ENCODE measurements at places on chromosomes 2 and 18.

GRCh38 chr2:238691596-238692491 is 156.0 kb upstream of the TWIST2 start:
- no peak for DNase-seq

DNA sequence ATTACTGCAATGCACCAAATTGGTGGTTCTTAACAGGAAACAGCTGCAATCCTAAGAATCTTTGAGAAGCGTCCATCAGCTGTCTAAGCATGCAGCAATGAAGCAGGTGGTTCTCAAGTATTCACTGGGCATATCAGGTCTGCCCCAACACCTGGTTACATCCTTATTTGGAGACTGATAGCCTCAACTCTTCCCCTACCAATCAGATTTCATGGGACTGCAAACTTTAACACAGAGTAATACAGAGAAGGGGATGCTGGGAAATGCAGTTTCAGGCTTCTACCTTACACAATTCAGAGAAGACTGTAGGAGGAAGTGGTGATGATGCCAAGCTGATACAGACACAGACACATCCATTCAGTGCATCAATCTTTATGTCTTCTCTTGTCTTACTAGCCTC is 240.5 kb downstream of the BCL2 start:
- DNase-seq, result no peak

GRCh38 chr2:172817411-172817810 is 81.8 kb downstream of the RAPGEF4 start:
- no peak for DNase-seq

DNA sequence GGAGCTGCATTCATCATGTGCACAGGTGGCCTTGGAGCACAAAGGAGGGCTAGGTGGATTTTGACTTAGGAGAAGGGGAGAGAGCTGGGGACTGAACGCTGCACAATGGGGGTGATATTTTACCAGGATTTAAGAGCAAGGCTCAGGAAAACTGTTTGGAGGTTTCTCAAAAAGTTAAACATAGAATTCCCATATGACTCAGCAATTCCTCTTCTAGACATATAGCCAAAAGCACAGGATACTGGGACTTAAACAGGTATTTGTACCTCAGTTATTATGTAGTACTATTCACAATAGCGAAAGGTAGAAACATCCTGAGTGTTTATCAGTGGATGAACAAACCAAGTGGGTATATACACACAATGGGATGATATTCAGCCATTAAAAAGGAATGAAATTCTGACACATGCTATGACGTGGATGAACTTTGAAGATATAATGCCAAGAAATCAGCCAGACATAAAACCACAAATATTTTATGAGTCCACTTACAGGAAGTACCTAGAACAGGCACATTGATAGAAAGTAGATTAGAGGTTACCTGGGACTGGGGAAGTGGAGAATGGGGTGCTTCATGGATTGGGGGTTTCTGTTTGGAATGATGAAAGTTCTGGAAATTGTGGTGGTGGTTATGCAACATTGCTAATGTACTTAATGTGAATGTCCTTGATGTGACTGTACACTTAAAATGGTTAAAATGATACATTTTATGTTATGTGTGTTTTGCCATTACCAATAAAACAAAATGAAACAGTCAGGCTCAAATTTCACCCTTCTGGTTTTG is 216.9 kb downstream of the HAUS1 start:
- no peak for DNase-seq

DNA sequence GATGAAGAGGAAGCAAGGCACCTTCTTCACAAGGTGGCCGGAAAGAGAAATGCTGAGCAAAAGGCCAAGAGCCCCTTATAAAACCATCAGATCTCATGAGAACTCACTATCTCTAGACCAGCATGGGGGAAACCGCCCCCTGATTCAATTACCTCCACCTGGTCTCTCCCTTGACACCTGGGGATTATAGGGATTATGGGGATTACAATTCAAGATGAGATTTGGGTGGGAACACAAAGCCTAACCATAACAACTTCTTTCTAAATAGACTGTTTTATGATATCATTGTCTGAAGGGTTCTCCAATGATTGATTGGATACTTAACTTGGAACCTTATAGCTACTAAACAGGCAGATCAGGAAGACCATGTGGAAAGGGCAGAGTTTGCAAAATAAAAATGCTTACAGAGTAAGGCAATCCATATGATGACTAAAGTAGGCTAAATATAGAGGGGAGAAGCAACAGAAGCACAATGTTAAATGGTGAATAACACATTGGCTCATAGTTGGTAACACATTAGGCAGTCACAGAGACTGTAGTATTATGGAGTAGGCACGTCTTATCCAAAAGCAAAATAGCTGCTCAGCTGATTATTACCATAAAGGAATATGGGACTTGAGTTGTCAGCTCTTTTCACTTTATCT is 179.0 kb downstream of the BARD1 start:
- no peak for DNase-seq

DNA sequence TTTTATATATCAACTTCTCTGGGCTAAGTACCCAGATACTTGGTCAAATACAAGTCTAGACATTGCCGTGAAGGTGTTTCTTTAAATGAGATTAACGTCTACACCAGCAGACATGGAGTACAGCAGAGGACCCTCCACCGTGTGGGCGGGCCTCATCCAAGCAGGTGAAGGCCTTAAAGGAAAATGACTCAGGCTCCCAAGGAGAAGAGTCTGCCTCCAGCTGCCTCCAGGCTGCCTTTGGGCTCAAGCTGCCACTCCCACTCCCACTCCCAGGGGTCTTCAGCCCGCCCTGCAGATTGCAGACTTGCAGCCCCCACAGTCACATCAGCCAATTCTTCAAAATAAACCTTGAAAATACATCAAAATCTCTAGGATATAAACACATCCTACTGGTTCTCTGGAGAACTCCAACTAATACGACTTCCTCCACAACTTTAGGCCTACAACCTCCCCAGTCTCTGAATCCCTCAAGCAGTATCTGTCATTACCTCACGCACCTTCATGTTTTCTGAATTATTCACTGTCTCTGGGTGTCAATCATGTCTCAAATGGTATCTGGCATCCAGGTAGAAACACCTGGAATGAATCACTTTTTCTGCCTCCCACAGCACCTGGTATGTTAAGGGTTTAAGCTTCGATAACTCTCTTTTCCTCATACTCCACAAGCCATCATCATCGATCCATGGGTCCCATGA is 6.9 kb downstream of the ITGB1BP1 start:
- no peak for DNase-seq

- no peak for DNase-seq
Measured at GRCh38 chr18:55047546-55047945, 88.3 kb upstream of the CCDC68 start.

DNA sequence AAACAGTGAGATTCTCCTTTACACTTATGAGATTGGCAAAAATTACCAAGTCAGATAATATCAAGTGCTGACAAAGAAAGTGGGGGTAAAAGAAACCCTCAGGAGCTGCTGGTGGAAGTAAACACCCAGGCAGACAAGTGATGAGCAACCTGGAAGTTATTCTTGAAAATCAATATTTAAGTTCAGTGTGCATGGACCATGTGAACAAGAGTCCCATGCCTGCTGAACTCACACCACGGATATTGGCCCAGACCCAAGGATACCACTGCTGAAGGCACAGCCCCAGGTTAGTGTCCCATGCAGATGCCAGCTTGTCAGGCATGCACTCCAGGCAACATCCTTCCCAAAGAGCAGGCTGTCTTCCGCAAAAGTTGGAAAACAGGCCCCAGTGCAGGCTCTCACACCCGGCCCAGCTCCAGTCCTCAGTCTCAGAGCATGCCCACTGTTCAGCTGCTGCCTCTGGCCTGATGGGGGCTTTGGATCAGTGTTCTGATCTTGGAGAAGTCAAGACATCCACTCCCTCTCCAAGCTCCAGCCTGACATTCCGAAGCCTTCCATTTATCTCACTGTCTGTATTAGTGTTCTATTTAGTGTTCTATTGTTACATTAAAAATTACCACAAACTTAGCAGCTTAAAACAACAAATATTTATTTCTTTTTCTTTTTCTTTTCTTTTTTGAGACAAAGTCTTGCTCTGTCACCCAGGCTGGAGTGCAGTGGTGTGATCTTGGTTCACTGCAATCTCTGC is 70.0 kb downstream of the HS1BP3 start:
- no peak for DNase-seq

DNA sequence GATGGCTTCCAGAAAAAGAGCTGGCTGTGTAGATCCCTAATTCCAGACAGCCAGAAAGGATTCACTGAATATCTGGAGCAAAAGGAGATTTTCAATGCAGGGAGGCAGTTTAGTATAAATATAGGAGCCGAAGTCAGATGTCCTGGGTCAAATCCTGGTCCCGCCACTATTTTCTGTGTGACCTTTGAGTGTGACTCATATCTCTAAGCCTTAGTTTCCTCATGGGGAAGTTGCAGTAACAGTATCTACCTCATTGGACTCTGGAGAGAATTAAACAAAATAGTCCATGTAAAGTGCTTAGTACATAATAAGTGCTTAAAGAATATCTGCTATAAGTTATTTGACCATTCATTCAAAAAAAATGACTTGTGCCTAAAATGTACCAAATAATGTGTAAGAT is 52.1 kb upstream of the ITGA6 start:
- no peak for DNase-seq

DNA sequence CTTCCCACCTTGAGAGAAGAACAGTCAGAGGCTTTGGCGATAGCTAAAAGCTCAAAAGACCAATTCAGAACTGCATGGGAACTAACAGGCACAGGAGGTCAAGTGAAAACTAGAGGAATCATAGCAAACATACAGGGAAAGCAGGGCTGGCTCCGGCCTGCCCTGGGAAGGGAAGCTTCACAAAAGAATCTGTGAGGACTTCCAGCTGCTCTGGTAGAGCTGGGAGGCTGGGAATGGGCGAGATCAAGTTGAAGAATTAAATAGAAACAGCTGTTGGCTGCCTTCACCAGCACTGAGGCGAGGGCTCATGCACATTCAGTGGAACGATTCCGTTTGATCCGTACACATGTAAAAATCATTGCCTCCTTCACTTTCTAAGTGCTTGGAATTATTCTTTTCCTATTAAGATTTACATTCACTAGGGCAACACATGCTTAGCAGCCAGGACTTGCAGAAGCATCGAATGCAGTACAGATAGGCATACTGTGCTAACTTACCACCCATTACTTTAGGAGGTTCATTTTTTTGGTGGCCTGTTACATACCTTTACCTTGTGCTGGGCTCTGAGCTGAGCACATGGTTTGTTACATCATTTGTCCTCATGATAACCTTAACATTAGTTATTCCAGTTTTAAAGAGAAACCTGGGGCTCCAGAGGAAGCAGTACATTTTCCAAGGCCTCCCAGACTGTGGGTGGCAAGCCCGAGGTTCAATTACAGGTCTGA is 125.4 kb upstream of the RNF152 start:
- no peak for DNase-seq

DNA sequence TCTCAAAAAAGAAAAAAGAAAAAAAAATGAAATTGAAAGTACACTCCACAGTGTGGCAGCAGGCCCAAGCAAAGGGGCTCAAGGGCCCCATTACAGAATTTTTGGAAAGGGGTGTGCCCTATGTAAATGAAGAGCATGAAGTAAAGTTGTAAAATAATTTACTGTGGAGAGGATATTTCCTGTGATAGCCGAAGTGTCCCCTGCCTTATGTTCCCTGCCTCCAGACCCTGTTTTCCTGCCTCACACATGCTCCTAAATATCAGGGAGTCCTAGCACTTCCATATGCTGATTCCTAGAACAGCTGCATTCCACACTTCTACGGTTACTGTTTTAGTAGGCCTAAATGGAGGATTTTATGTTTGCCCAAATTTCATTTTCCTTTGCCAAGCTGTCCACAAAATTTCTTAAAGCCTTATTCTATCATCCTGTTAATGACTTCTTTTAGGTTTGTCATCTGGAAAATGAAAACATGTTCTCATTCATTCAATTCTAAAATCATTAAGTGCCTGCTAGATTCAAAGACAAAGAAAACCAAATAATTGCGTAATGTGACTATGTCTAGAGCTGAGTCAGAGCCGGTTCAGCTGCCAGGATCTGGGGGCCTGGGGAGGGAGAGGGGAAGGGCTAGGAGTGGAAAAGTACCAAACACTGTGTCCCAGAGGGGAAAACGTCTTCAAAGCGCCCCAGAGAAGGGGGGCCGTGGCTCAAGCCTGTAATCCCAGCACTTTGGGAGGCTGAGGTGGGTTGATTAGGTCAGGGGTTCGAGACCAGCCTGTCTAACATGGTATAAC is 25.9 kb upstream of the IMPA2 start:
- no peak for DNase-seq

GRCh38 chr2:145984580-145984979 is 1464.7 kb upstream of the ZEB2 start:
- DNase-seq, result no peak

- DNase-seq, result no peak
Measured at GRCh38 chr2:182554950-182555349, 128.1 kb upstream of the PDE1A start.

GRCh38 chr18:61569176-61569892 is 236.1 kb downstream of the CDH20 start:
- DNase-seq, result no peak

All from SW 1271 (cell line).